Cortex of kidney (tissue), 1 donor: ENCODE measurements at places on chromosomes 6 and 20.

DNA sequence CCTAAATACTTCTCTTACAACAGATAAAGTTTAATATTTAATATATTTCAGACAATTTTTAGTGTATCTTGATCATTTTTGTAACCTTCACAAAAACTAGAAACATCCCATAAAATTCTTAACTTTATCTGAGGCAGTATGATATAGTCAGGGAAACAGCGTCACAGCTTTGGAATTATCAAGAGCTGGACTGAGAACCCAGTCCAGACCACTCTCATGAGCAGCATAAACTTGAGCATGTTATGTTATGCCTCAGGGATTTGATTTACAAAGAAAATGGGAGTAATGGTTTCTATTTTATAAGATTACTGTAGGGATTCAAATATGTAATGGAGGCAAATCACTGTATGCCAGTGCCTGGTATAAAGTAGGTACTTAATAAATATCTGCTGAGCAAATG lies 8.3 kb upstream of the MARCKS start:
- no peak for DNase-seq

DNA sequence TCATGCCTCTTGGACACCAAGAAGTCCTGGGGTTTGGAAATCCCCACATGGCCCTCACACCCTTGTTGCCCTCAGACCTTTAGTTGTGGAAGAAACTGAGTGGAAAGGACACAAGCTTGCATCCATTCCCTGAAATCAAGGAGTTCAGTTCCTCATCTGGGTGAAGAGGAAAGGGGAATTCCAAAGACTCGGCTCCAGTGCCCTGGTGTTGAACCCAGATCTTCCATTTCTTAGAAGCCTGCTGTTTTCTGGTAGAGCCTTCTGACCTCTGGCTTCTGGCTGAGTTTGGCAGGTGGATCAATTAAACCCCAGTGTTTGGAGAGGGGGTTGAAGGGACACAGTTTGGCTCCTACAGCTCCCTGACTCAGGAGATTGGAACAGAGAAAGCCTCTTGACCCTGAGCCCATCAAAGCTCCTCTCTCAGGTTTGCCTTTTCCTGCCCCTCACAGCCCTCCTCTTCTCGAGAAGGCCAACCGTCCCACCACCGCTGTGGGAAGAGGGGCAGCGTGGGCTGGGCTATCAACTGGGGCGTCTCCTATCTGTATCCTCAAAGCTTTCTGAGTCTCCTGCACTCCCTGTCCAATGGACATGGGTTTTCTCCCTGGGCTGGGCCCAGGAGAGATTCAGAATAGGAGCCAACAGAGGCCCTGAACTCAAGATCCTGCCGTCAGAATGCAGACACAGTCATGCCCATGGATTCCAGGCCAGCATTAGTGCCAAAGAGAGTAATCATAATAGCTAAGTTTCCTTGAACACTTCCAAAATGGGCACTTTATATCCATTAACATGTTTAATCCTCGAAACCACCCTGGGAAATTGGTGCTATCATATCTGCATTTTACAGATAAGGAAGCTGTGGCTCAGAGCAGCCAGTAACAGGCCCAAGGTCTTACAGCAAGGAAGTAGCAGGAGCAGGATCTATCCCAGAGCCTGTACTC lies 146.2 kb downstream of the VEGFA start:
- DNase-seq: no peak

DNA sequence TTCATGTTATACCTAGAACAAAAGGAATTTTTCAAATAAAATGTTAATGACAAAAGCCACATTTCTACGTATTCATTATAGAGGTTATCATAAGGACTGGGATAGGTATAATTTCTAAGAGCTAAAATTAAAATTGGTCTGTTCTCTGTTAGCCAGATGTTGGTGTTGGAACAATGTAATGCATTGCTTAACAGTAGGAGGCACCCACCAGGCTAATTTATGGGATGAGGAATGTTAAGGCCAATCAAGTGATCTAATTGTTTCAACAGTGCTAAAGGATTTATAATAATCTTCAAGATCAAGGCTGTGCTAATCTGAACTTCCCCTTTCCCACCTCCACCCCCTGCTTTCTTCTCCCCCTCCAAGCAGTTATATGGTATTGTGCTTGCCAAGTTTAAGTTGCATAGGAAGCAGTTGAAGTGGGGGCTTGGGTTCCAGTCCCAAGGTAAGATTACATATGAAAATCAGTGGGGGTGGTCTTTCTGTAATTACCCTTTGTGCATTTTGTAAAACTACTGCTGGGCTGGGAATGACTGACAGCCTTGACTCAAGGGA lies 89.2 kb upstream of the BACH2 start:
- DNase-seq: no peak

DNA sequence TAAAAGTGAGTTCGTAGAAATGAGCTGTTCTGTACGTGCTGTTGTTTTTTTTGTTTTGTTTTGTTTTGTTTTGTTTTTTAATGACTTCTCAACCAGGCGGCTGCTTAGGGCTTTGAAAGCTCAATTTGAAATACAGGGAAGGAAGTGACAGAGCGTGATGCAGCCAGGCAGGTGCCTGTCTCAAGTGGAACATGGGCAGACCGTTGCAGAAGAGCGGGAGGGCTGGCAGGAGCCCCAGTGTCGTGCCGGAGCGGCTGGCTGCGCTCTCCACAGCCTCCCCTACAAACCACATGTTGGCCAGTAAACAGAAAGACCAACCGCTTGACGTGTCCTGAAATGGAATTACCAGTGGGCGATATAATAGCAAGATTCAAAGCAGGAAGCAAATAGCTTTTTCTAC lies 164.9 kb upstream of the RREB1 start:
- DNase-seq: no peak

DNA sequence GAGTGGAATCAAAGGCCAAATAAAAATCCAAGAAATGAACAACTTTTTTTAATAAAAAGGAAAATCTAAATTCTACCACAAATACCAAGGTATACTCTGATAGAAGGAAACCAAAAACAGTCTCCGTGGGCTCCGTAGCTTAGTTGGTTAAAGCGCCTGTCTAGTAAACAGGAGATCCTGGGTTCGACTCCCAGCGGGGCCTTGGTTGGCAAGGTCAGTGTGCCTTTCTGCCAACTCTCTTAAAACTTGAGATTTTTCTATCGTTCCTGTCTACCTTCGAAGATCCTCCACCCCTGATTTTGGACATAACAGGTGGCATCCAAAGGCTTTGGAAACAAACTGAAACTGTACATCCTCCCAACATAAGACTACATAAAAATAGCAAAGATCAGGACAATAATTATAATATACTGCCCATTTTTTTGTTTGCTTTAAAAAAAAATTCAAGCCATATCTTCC lies 197.9 kb downstream of the TRIM27 start:
- no peak for DNase-seq

GRCh38 chr6:66538551-66539135 lies 831.6 kb upstream of the EYS start:
- DNase-seq: no peak

DNA sequence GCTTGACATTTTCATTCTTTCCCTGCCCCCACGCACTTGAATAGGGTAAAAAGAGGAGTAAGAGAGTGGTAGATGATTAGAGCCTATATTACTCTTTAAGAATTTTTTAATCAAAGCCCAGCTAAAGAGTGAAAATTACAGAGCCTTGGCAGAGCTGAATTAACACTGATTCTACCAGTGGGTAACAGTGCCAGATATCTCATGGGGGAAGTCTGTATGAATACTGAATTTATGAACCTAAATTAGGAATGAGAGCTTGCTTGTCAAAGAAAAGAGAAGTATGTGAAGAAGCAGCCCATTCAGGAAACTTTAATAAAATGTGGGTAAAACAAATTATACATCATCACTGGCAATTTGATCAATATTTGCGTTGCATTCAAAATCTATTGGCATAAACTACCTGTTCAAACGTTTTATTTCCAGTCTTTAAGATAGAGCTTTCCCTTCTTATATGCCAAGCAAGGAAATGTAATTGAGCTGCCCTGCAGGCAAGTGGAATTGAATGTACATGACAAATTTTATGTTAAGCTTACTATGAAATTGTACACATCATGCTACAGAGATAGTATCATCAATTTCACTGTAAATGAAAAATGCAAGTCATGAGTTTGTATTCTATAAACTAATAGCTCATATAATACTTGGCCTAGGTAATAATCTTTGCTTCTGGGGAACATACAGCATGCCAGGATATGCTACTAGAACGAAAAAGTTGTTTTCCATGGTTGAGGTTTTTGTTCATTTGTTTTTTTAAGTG lies 14.5 kb downstream of the SOBP start:
- DNase-seq: no peak

GRCh38 chr6:103027271-103027931 lies 1633.9 kb downstream of the GRIK2 start:
- DNase-seq: no peak

DNA sequence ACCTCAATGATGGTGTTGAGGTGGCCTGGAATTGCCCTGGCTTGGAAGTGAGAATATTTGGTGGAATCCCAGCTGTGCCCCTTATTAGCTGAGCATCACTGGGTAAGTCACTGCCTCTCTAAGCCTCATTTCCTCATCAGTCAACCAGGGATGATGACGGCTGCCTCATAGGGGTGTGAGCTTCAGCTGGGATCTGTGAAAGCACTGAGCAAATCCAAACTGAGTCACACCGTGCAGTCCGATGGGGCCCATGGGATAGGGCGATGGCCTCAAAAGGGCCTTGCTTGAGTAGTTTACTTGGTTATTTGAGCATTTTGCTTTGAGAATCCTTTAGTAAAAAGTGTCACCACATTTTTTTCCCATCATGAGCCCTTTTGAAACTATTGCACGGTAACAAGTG lies 1.1 kb downstream of the SLC22A1 start:
- no peak for DNase-seq

DNA sequence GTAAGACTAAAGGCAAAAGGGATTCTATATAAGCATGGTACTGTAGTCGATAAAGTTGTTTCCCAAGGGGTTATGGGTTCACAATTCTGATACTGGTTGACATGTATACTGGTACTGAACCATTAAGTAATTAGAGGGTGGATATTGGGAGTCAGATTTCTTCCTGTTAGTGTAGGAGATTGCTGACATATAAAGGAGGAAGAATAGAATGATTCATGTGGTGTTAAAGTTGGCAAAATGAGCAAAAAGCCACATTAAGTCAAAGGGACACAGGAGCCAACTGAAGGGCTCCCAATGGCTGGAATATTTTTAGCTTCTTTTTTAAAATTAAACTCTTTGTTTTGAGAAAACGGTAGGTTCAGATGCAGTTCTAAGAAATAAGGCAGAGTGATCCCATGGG lies 161.8 kb upstream of the PRND start:
- DNase-seq: no peak

- DNase-seq: no peak
Measured at GRCh38 chr6:36025260-36025931, 955 bp upstream of the SLC26A8 start.

DNA sequence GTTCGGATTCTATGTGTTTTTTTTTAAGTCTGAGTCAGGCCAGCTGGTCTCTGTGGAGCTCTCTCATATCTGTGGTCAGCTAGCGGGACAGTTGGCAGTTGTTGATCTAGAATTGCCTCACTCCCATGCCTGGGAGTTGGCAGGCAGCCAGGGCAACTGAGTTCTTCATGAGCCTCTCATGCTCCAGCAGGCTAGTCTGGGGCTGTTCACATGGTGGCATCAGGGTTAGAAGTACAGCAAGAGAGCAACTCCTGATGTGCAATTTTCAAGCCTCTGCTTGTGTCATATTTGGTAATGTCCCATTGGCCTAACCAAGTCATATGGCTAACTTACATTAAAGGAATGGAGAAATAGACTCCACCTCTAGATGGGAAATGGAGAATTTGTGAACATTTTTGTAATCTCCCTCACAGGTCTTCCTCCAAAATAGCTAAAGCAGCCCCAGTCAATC lies 6.7 kb upstream of the IFT52 start:
- DNase-seq: no peak

DNA sequence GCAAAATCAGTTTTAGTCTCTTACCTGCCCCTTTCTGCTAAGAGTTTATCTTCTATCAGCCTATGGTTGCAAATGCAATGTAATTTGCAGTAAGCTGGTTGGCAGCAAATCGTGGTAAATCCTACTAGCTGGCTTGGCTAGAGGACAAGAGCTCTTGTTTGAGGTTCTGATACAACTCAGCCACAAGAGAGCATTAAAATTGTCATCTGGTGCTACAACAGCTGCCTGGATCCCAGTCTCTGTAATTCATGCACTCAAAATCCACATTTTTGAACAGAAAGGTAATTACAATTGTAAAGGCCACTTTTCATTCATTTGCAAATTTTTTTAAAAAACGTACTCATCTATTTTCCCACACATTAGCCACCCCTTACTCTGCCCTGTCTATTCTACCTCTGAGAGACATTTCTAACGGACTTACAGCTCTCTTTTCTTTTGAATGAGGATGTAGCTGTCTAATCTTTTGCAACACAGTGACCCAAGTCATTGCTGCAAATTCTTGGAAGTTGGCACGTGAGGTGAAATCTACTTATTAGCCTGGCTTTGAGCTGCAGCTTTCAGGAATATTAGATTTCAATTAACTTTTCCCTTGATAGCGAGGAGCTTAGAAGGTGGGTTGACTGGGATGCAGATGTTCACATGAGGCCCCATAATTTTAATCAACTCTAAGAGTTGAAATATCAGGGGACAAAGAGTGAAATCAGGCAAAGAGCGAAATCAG lies 54.0 kb upstream of the FAM184A start:
- no peak for DNase-seq

DNA sequence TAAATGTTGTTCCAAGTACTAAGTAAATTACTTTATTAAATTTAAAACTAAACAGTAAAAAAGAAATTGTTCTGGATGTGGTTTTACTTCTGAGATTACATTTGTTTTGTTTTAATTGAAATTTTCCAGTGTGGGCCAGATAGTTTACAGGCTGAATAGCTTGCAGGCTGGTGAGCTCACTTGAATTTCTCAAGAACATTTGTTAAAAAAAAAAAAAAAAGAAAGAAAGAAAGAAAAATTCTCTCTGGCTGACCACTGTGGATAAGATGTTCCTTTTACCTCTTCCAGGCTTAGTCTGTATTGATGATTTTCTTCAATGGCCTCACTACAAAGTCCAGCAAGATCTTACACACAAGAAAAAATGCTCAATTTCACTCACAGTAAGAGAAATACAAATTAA lies 85.4 kb downstream of the PLCG1 start:
- DNase-seq: no peak

GRCh38 chr6:7677229-7677628 lies 48.7 kb upstream of the BMP6 start:
- no peak for DNase-seq

GRCh38 chr6:139425780-139426179 lies 51.3 kb upstream of the CITED2 start:
- no peak for DNase-seq

DNA sequence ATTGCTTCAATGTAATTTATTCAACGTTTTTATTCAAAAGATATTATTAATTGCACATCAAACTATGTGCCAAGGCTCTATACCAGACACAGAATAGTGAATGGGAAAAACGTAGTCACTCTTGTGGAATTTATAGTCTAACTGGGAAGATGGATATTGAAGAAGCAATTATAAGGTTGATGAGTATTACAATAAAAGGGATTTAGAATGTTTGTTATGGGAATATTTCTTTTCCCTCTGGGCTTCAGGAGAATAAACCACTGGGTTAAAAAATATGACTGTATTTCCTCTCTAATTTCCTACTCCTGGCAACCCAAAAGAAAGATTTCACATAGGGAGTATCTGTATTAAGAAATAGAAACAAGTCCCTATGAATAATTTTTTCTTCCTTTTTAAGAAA lies 25.1 kb upstream of the UTRN start:
- DNase-seq: no peak

GRCh38 chr6:43900560-43900915 lies 130.5 kb downstream of the VEGFA start:
- no peak for DNase-seq

GRCh38 chr6:10268611-10269310 lies 146.1 kb downstream of the TFAP2A start:
- no peak for DNase-seq
